Stimulated activated CD8-positive, alpha-beta memory T cell treated with anti-CD3 and anti-CD28 coated beads, Interleukin-2, amount 100 ng/mL, for 1 hour (primary cell): ENCODE measurements at places on chromosomes 2 and 18.

GRCh38 chr2:179677746-179678505 is 183.5 kb downstream of the ZNF385B start:
- DNase-seq, result no peak

GRCh38 chr2:118549503-118549902 is 297.9 kb downstream of the EN1 start:
- no peak for DNase-seq

DNA sequence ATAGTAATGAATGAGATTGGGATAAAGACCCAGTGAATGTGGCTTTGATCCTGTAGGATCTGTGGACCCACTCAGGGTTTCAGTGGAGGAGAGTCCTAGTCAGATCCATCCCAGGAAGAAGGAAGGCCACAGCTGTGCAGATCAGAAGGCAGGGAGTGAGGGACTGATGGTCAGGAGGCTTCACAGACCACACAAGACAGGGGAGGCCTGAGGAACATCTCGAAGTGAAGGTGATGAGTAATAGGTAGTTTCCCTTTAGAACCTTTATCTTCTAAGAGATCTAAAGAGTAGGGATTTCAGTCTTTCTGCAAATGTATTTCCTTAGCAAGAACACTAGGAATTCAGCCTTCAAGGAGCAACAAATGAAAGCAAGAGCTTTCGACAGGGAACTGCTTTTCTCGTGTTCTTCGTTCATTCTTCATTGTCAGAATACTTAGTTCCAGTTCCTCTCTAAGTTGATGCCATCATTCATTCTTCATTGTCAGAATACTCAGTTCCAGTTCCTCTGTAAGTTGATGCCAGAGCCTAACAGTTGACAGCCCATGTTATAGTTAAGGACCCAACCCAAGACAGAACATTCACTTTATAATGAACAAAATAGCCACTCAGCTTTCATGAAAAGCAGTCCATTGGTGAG is 150.2 kb upstream of the EPAS1 start:
- DNase-seq, result no peak

DNA sequence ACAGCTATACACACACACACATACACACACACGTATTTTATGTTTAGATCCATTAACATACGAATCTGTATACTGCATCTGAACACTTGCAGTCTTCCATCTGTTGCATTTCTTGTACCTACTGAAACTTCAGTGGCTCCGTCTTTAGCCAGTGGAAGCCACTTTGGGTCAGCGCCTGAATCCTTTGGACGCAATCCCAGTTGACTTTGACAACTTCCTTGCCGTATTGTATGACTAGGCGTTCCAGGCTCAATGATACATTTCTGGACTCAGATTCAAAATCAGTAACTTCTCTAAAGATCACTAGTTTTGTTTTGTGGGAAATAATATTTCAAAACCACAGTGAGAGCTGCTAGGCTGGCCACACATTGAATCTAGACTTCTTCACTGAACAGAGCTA is 101.5 kb upstream of the GPC1 start:
- DNase-seq, result no peak

DNA sequence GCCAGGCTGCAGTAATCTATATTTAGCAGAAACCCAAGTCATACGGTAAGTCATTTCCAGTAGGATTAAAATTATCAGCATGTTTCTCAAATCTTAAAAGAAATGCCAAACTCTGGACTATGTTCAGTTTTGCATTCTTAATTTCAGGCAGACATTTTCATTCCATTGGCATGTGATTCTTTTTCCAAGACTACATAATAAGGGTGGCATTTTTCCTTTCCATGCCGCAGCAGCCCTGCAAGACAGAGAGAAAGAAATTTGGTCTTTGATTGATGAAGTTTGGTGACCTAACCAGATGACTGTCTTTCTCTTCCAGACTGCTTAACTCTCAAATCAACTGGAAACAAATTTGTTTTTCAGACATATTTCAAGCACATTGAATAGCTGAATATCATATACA is 118.1 kb downstream of the FHOD3 start:
- DNase-seq, result no peak
